Progenitor cell of endocrine pancreas (in vitro differentiated cells): ENCODE measurements at places on chromosomes 16 and 17. TPM values are rescaled to one million over a fixed set of nuclear protein-coding genes. Genes with fewer than 3 reads are reported as not detected.

ST6GALNAC2 gene
- 0.62 and 1.2 TPM in 2 replicates for total RNA-seq

PIGS gene
- total RNA-seq = 65.0 and 68.2 TPM in 2 replicates

SLC5A10 gene
- total RNA-seq = not detected in 2 replicates

USP43 gene
- 9.7 and 10.4 TPM in 2 replicates for total RNA-seq

NHERF2 gene
- total RNA-seq = 8.4 and 10.3 TPM in 2 replicates

IGFALS gene
- total RNA-seq = 0.60 and 1.2 TPM in 2 replicates

FOXN1 gene
- total RNA-seq = 0.07 TPM in 1 of 2 replicates, not detected in the other

AIPL1 gene
- total RNA-seq = not detected in 2 replicates

CEP95 gene
- total RNA-seq = 102 and 108 TPM in 2 replicates

CDH16 gene
- not detected in 2 replicates for total RNA-seq

WNT3 gene
- total RNA-seq = 7.2 and 8.1 TPM in 2 replicates
